CD4-positive, alpha-beta T cell treated with Interleukin-1 beta for 1 hour (primary cell): ENCODE measurements at places on chromosomes 2 and 18.

GRCh38 chr2:112907001-112907949, 3.7 kb upstream of the IL37 start:
- no peak for DNase-seq

- no peak for DNase-seq
Observed at GRCh38 chr18:21742315-21742687, 1.7 kb downstream of the MIB1 start.

GRCh38 chr2:52775674-52776073, 991.9 kb upstream of the CHAC2 start:
- no peak for DNase-seq

DNA sequence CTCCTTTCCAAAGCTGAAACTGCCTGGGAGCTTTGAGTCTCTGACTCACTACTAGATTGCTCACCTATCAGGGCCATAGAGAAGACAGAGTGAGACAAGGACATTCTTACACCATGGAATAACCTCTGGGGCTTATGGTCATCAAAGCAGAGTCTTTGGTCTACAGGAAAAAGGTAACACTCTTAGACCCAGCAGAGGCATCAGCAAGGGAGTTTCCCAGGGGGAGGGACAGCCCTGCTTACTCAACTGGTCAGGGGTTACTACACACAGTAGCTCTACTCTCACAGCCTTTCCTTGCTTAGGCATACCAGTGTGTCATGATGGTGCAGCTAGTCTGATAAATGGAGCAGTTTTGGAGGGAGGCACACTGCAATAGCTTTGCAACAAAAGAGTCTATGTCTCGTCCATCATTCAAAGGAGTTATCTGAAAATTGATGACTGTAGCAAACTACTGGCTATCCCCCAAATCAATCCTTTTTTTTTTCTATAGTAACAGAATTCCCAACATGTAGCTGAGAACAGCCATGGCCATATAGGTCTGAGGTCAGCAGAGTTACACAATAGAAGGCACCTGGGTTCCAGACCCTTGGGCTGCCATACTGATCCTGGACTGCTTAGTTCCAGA, 22.4 kb upstream of the CD28 start:
- peak; percentile 49 for DNase-seq

GRCh38 chr2:234671231-234671630, 174.3 kb upstream of the ARL4C start:
- no peak for DNase-seq

DNA sequence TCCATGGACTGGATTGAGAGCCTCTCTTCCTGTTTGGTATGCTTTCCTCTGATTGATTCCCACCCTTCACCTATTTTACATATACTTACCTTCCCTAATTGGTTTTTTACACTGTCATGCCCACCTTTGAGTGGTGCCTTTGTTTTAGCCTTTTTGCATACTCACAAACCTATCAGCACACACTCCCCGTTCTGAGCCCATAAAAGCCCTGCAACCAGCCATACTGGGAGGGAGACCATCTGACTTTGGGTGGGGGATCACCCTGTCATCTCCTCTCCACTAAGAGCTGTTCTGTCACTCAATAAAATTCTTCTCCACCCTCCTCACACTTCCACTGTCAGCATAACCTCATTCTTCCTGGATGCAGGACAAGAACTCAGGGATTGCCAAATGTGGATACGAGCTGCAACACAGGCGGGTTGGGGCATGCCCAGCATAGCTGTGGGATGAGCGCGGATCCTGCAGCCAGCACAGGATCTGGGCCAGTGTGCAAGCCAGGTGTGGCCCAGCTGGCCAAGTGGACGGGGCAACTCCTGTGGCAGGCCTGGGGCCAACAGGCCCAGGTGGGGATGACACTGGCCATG, 9.4 kb upstream of the MOB1A start:
- DNase-seq: no peak

DNA sequence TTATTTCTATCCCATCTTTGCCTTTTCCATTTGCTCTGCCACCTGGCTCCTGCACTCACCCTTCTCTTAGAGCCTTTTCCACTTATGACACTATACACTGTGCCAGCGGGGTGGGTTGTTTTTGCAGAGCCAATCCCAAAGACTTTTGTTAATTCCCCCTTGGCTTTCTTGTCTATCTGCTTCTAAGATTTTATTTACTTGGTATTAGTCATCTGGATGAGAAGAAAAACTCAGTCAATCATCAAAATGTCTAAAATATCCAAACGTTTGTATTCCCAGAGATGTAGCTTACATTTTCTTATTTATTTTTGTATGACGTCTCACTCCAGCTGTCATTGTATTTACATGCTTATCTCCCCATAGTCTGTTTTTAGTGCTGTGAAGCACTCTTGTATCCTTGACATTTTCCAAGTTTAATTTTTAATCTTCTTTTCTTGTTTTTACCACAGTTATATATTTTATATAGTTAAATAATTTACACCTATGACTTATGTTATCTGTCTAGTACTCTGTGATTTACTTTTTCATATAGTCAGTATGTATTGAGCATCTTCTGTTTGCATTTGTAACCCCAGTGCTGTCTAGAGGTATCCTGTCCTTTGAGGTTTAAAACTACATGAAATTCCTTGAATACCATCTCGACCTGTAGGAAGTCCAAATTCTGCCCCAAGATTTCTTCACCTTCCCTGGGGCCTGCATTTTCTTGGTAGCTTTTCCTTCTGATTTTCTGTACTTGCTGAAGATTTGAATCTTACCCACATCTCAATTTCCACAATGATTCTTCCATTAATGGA, 55.1 kb downstream of the COL4A3 start:
- no peak for DNase-seq

GRCh38 chr2:100900156-100900795, 80.3 kb downstream of the NPAS2 start:
- DNase-seq: no peak

- DNase-seq: no peak
Observed at GRCh38 chr2:23596316-23596885, 211.4 kb downstream of the KLHL29 start.

DNA sequence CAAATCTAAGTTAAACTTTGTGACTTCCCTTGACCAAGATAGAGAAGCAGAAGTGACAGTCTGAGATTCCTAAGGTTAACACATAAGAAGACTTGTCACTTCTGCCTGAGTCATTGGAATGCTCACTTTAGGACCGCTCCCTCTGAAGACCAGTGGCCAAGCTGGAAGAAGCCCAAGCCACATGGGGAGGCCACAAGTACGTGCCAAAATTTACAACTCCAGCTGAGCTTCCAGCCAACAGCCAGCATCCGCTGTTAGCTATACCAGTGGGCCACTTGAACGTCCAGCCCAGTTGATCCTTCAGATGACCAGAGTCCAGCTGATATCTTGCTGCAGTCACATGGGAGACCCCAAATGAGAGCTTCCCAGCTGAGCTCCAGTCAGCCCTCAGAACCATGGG, 18.1 kb upstream of the ANTXR1 start:
- DNase-seq: no peak

- DNase-seq: no peak
Observed at GRCh38 chr2:234747032-234747431, 204.8 kb upstream of the SH3BP4 start.

DNA sequence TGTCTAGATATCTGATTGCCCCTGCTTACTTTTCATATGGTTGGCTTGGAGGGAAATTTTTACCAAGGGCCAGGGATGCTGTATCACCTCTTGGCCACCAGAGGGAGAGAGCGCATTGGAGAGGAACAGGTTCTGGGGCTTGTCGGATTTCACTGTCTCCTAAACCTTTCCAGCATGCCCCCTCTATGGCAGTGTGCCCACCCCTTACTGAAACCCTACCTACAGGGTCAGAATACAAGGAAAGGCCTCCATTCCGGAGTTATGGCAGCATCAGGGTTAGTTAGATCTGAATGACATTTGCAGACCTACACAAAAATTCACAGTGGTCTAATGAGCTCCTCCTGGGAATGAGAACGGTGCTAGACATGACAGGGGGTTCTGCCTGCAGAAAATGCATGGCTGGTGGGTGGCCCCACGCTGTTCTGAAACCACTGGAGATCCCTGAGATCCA, 5.8 kb downstream of the SLC14A2 start:
- DNase-seq: peak; percentile 54

GRCh38 chr2:202035089-202035940, 1.7 kb downstream of the FZD7 start:
- DNase-seq: peak; percentile 16

DNA sequence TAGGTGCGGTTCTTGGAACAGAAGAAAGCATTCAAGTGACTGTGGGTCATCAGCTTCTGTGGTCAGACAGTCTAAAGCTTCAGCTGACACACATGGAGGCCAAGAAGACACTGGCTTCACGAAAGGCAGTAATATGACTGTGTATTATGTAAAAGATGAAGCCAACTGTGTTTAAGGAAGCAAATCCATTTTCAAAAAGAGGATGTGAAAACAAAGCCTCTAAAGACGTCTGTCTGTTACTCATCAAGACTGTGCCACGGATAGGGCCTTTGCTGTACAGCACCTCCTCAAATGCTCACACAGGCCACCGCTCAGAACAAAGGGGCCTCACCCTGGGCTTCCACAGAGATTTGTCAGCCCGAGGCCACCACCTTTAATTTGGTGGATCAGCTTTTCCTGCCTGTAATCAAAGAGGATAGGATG, 21.1 kb upstream of the TMEM163 start:
- peak; percentile 78 for DNase-seq

DNA sequence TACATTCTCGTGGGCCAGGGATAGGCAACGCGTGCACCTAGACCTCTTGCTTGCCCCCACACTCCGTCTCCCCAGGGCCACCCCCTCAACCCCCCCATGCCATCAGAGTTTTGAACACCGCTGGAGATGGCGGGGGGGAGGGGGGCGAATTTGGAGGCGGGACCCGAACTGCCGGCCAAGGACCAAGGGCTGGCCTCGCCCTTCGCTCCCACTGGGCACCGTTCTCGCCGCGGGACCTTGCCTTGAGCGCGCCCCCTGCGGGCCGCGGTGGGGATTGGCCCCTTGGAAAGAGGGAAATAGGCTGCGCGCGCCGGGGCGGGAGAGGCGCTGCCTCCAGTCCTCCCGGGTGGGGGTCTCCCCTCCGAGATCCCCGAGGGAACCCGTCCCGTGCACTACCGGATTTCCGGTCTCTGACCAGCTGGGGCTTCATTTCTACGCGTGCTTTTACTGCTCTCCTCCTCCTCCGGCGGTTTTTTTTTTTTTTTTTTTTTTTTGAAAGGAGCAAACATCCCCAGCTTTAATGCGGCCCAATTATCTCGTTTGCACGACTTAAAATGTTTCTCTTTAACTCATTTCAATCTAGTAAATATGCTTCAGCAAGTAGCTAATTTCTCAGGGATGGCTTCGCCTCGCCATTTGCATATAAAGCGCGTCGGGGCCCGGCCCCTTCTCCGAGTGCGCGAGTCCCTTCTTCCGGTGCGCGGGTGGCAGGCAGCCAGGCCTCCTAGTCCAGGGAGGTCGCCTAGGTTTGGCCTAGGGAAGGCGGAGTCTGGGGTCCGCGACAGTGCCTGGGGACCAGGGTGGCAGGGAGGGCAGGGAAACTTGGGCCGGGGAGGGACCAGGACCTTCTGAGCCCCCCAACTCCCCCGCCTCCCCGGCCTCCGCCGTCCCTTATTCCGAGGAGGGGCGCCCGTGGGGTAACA, 10.0 kb upstream of the GBX2 start:
- no peak for DNase-seq

GRCh38 chr2:114421781-114422180, 20.7 kb upstream of the DPP10 start:
- no peak for DNase-seq

GRCh38 chr18:67778016-67778415, 261.5 kb upstream of the DSEL start:
- DNase-seq: no peak

GRCh38 chr2:66562304-66562685, 127.4 kb downstream of the MEIS1 start:
- DNase-seq: no peak

DNA sequence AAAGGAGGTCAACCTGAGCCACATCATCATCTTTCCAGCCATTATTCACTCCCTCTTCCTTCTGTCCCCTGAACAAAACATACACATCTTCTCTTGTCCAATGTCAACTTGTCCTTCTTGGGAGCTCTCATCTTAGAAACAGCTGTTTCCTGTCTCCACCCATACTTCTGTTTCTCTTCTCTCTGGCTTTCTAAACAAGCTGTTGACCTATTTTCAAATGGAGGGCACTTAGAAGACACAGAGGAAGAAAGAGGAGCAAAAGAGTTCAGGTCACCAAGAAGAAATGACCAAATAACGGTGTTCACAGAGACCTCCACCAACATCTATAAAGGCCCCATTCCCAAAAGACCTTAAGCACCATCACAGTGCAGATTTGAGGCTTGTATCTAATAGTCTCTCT, 355.9 kb upstream of the HNRNPA3 start:
- no peak for DNase-seq

DNA sequence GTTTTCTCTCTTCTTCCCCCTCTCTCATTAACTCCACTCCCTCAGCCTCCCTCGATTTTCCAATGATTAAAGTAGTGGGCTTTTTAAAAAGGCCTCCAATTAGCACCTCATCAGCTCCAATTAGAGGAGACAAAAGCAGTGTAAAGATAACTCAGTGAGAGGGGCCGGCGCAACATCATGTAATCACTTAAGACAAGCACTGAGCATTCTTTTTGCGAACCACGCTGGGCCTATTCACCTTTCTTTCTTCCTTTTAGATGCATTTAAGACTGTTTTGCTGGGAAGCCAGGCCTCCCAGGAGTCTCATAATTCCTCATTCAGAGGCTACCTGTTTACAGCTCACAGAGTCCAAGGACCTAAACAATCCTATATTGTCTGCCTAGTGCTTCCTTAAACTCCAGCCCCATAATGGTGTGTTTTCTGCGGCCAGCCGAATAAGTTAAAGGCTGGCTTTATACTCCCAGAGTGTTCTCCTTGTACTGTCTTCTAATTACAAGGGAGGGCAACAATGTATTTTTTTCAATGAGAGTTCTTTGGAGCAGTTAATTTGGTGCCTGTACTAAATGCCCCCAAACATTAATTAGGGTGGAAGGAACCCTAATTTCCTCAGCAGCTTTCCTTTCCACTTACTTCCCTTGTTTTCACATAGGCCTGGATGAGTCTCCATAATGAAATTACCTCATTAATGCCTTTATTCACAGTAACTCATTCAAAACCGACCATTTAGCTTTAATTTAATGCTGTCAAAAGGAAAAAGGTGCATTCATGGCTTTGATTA, 28.0 kb upstream of the LMAN1 start:
- DNase-seq: no peak

GRCh38 chr2:180776921-180777320, 203.5 kb upstream of the UBE2E3 start:
- DNase-seq: no peak

DNA sequence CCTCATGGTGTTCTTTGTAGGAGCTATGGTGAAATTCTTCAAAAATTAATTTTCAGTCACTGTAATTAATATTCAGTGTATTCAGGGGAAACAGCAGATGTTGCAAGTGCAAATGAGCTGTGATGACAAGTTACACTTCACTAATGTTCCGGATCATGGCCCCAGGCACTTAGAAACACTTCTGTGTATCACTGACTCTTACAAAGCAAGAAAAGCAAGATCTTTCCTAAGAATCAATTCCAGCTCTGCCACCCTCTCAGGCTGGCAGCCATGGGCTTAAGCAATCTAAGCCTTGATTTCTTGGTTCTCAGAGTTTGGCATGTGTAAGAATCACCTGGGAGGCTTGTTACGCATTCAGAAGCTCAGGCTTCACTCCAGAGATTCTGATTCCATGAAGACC, 78.0 kb downstream of the MARCHF4 start:
- no peak for DNase-seq

- DNase-seq: peak; percentile 37
Observed at GRCh38 chr18:75161256-75162028, 47.5 kb downstream of the PTGR3 start.
